ENCODE measurements at places on chromosomes 7 and 10.

GRCh38 chr10:129896136-129896859 is 67.8 kb downstream of the EBF3 start:
- DNase-seq: no peak

DNA sequence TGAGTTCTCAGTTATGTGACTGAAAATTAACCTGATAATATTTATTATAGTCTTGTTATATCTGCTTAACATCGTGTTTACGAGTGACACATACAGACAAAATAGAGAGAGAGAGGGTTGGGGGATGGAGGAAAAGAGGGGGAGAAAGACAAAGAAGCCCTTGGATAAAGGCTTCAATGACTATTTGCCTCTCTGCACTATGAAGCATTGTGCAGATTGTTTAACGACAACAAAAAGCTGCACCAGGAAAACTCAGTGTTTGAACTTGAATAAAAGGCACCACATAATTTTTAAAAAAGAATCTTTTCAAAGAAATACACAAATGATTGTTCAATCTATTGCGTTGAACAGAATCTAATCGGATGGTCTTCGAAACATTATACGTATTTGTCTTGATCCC is 27.8 kb downstream of the MAGI2 start:
- DNase-seq: no peak

DNA sequence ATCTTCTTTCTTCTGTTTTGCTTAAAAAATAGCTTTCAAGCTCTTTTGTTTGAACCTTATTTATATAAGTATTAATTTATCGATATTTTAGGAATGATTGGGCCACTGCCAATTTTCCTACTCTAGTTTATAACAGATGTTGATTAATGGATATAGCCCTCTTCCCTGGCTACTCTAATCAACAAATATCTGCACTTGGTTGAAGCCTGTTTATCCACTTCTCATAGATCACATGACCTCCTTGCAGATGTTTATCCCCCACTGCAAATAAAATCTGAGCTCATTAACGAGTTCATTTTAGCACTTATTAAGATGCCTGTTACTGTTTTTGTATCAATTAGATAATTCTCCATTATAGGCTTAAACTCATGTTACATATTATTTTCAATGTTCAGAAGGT is 715.3 kb downstream of the CNTNAP2 start:
- no peak for DNase-seq

DNA sequence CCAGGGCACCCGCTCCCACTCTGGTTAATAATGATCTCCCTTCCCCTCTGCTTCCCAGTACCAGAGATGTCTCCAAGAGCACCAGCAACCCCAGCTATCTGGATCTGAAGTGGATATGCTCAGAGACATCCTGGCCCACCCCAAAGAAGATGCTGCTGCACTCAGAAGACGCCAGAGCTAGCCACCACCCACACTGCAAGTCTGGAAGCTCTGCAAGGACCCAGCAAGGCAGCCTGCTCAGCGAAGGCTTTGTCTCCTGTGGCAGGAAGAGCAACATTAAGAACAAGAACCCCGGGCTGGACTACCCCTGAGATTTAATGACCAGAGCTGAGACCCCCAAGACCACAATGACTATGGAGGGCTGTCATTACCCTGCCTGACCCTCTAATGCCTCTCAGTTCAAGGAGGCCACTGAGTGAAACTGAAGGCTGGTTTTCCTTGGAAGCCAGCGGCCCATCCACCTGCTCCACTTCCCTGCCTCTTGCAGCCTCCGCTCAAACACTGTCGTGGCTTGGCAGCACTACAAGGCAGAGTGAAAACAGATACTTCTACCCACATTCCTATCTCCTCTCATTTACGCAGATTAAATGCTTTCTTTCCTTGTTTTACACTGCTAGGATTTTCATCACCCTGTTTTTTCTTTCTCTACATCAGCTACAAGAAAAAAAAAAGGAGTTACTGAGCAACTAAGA is 202.2 kb downstream of the SNX10 start:
- DNase-seq: no peak

GRCh38 chr7:3068530-3068929 is 24.9 kb upstream of the CARD11 start:
- peak; percentile 51 for DNase-seq

- DNase-seq: no peak
These were observed 8.6 kb downstream of the AOC1 start for GRCh38 chr7:150860978-150861295.

GRCh38 chr7:141072548-141073172 is 1.2 kb upstream of the TMEM178B start:
- no peak for DNase-seq

DNA sequence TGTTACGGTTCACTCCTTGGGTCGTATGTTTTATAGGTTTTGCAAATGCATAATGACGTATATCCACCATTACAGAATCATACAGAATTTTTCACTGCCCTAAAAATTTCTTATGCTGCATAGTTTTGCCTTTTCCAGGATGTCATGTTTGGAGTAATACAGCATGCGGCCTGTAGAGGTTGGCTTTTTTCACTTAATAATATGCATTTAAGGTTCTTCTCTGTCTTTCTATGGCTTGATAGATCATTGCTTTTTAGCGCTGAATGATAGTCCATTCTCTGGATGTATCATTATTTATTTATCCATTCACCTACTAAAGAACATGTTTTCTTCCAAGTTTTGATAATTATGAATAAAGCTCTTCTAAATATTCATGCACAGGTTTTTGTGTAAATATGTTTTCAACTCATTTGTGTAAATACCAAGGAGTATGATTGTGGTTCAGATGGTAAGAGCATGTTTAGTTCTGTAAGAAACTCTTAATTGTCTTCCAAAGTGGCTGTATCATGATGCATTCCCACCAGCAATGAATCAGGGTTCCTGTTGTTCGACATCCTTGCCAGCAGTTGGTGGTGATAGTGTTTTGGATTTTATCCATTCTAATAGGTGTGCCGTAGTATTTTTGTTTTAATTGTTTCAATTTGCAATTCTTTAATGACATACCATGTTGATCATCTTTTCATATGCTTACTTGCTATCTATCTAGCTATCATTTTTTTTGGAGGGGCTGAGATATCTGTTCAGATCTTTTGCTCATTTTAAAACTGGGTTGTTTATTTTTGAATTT is 531.2 kb upstream of the GHITM start:
- DNase-seq: no peak

DNA sequence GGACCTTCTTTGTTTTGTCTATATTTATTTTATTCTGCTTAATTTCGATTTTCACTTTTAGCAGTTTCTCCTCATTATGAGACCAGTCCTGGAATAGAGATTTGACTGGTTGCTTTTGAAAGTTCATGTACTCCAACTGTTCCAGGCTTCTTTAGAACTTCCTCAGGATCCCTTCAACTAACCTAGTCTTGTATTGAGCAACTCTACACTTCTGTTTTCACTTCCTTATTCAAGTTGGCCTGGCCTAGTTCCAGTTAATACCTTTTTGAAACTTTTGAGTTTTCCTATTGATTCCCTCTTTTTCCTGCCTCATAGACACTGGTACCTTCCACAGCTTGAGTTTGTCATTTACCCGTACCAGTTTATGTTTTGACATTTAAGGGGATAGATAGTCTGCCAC is 421.7 kb downstream of the ATRNL1 start:
- no peak for DNase-seq

- no peak for DNase-seq
These were observed 222.3 kb downstream of the KIF20B start for GRCh38 chr10:89923661-89924060.

DNA sequence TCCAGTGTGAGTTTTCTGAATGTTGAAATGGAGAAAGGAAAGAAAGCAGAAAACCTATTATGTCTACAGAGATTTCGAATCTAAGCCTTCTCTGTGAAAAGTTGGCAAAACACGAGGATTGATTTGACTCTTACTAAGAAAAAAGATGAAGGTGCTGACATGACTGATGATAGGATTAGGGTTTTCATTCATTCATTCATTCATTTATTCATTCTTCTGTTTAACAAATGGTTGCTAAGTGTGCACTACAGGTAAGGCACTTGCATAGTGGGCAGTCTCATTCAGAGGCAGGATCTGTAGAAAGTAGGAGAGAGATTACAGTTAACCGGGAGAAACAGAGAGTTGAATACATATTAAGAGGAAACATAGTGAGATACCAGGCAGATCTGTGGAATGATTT is 137.1 kb downstream of the ZNF365 start:
- DNase-seq: no peak

DNA sequence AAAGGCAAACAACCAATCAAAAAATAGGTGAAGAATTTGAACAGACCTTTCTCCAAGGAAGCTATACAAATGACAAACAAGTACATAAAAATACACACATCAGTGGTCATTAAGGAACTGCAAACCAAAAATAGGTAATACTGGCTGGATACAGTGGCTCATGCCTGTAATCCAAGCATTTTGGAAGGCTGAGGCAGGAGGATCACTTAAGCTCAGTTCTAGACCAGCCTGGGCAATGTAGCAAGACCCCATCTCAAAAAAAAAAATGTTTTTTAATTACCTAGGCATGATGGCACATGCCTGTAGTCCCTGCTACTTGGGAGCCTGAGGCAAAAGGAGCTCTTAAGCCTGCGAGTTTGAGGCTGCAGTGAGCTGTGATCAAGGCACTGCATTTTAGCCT is 19.3 kb downstream of the CDCA7L start:
- no peak for DNase-seq

DNA sequence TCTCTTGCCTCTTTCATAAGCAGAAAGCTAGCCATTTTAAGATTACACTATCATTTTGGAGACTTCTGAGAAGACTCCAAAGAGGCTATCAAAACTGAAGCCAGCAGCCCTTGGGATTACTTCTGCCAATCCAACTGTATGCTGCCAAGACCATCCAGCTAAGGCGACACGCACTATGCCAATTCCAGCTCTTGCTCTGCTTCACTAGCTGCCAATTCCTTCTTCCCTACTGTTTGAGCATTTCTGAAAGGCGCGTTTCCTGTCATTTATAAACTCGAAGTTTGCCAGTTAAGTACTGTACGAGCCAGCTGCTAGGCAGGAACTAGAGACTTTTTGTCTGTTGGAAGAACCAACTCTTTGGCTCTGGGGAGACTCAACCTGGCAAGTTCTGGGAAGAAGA is 36.5 kb downstream of the MALSU1 start:
- no peak for DNase-seq

DNA sequence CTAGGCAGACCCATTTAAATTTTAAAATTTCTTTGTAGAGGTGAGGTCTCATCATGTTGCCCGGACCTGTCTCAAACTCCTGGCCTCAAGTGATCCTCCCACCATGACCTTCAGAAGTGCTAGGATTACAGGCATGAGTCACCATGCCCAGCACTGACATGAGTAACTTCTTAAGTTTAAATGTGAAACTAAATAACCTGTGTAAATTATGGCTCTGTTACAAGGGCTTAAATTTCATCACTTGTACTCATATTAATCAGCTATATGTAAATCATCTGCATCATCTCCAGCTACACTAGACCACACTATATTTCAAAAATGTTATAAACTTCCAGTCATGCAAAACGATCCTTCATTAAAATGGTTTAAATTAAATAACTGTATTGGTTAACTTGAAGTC is 56.1 kb downstream of the ATAD1 start:
- no peak for DNase-seq

- DNase-seq: no peak
These were observed 502.8 kb downstream of the REEP3 start for GRCh38 chr10:64023926-64024470.

DNA sequence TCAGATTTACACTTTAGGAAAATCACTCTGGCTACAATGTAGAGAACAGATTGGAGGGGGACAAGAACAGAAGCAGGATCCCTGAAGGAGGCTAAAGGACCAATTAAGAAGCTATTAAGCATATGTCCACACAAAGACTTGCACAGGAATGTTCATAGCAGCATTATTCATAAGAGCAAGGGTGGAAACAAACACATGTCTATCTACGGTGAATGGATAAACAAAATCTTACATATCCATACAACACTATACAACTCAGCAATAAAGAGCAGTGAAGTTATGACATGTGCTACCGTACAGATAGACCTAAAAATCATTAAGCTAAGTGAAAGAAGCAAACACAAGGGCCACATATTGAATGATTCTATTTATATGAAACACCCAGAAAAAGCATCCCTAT is 10.4 kb downstream of the CHCHD3 start:
- no peak for DNase-seq

DNA sequence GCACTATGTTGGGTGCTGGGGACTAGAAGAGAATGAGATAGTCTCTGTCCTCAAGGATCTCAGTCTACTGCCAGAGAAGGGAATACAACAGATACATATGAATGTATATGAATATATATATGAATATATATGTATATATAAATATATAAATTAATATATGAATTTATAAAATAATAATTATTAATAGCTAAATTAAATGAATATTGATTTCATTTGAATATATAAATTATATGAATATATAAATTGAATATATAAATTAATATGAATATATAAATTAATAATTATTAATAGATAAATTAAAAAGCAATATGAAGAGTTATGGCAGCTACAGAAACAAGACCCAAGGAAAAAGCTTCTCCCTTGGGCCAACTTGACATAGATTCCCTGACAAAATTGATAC is 59.8 kb upstream of the OPALIN start:
- no peak for DNase-seq

- no peak for DNase-seq
These were observed 191.0 kb downstream of the CAMK1D start for GRCh38 chr10:12540341-12540781.

DNA sequence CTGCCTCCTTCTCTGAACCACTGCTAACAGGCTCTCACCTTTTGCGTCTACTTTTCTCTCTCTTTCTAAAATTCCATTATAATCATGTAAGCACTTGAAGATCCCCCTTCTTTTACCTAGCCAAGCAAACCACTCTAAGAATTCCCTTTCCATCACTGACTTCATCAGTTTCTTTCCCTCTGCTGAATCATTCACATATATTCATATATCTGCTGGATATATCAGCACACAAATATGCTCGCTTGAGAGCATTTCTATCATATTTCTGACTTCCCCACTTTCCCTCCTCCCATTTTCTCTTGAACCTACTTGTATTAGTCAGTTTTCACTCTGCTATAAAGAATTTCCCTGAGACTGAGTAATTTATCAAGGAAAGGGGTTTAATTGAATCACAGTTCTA is 84.2 kb upstream of the LRRN3 start:
- DNase-seq: no peak

GRCh38 chr10:70494966-70495365 is 16.4 kb downstream of the PALD1 start:
- no peak for DNase-seq

- DNase-seq: no peak
These were observed 25.8 kb downstream of the ASZ1 start for GRCh38 chr7:117401293-117402002.

DNA sequence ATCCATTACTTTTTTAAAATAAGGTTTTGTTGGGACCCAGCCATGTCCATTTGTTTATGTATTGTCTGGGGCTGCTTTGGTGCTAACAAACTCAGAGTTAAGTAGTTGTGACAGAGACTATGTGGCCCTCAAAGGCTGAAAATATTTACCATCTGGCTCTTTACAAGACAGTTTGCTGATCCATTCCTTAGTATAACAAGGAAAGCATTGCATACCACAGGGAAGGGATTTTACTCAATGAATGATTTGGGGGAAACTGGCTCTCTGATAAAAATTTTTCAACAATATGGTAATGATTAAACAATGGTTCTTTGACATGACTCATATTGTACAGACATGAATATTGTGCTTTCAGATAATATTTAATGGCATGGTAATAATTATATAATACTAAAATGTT is 738.1 kb downstream of the KCNMA1 start:
- no peak for DNase-seq

Data from Karpas-422 (cell line).